ENCODE measurements at places on chromosomes 13 and 19. TPM values are rescaled to one million over a fixed set of nuclear protein-coding genes. Genes with fewer than 3 reads are reported as not detected.

GRCh38 chr13:44157606-44158005, 216.0 kb upstream of the SERP2 start:
- no peak for DNase-seq

- DNase-seq, result no peak
Observed at GRCh38 chr19:2815923-2816322, 3.7 kb upstream of the ZNF554 start.

- DNase-seq, result no peak
Observed at GRCh38 chr19:6745965-6746364, 6.5 kb downstream of the TRIP10 start.

GRCh38 chr13:34869696-34870095, 72.4 kb upstream of the NBEA start:
- DNase-seq, result no peak

DNA sequence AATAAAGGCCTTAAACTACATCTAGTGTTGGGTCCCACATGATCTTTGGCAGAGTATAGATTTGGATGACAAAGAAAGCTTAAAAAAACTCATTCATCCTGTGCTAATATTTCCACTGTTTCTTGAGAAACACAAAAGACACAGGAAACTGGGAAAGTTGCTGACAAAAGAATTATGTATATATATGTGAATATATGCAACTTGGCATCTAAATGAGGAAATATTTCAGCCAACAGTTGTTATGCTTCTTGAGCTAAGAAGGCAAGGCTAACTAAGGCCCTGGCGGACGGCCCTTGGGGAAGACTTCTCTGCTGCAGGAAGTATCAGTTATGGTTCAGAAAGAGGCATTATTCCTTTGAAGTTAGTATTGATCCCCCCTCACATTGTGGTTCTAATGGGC, 491.8 kb downstream of the DIAPH3 start:
- no peak for DNase-seq

Gene ZNF541
- 0.42 TPM for total RNA-seq

Gene DENND1C
- total RNA-seq, result 2.8 TPM

Gene ATP8A2
- 9.0 TPM for total RNA-seq

Gene MEIOSIN
- 0.28 TPM for total RNA-seq
